Fibroblast of villous mesenchyme (primary cell): ENCODE measurements at places on chromosomes 7 and 10. TPM values are rescaled to one million over a fixed set of nuclear protein-coding genes. Genes with fewer than 3 reads are reported as not detected.
A peak's percentile ranks its signal among the peaks of the same experiment; 100 is the strongest.

DNA sequence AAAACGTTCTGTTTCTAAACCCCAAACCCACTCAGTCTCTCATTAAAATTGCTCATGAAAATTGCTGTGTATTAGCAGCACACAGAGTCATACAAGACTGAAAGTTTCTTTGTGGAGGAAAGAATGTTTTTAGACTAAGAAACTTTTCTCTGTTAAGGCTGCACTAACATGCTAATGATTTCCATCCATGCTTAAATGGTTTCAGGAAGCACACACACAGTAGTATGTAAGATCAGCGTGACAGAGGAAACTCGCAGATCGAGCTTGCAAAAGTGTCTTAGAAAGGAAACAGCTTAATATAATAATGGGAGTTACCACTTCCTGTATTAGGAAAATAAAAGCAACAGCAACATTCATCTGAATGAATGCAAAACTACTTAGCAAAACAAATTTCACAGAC, 112.7 kb downstream of the ICA1 start:
- DNase-seq, result peak; percentile 12

- DNase-seq, result peak; percentile 97
Observed at GRCh38 chr7:28037220-28038010, 143.2 kb downstream of the JAZF1 start.

- DNase-seq, result peak; percentile 48
Observed at GRCh38 chr7:134457210-134457609, 1.7 kb downstream of the AKR1B1 start.

DNA sequence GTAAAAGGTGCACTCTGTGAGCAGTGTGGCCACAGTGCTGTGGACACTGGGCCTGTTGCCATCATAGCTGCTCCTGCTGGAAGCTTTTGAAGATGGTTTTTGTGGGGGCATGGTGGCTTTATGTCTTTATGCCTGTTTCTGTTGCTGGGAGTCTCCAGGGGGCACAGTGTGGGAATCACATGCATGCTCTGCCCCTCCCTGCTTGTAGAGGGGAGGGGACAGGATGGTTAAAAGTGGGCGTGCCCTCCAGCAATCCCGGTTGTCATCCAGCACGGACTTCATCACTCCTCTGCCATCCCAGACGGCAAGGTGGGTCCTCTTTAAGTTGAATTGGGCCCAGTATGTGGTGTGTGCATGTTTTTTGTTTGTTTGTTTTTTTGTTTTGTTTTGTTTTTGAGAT, 20.2 kb downstream of the OGDH start:
- DNase-seq, result no peak

GRCh38 chr10:96890580-96890979, 58.5 kb downstream of the LCOR start:
- DNase-seq, result no peak

- peak; percentile 76 for DNase-seq
Observed at GRCh38 chr10:112954974-112955581, 5.0 kb downstream of the TCF7L2 start.

- DNase-seq, result no peak
Observed at GRCh38 chr7:102976493-102976892, 63.7 kb downstream of the LRRC17 start.

- peak; percentile 39 for DNase-seq
Observed at GRCh38 chr7:25297278-25297677, 69.0 kb upstream of the NPVF start.

DNA sequence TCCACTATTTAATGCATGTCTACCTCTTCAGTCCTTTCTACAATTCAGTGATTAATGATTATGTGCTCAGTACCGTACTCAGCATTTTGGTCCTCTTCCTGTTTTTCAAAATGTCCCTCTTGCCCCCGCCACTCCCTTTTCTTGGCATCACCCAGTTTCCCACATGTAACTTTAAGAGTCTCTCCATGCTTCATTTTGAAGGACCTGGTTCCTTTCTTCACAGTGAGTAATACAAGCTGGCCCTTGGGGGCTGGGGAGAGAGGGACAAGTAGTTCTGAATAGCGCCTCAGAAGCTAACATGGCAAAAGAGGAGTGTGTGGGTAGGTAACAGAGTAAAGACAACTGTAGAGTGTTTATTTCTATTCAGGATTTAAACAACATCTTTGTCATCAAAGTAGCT, 34.6 kb upstream of the SLIT1 start:
- no peak for DNase-seq

GNAT3 gene
- not detected in 2 replicates for total RNA-seq

CCL24 gene
- not detected in 2 replicates for total RNA-seq

FAM237B gene
- not detected in 2 replicates for total RNA-seq

AKR1D1 gene
- total RNA-seq, result not detected in 2 replicates

GRID2IP gene
- not detected in 2 replicates for total RNA-seq

PAX2 gene
- not detected in 2 replicates for total RNA-seq

INMT gene
- 15.8 and 48.4 TPM in 2 replicates for total RNA-seq
